Stimulated activated CD4-positive, alpha-beta T cell treated with anti-CD3 and anti-CD28 coated beads, TNF-alpha, amount 100 ng/mL, for 24 hours (primary cell): ENCODE measurements at places on chromosomes 3 and 15.

GRCh38 chr15:90201944-90202375 is 830 bp downstream of the SEMA4B start:
- no peak for DNase-seq

GRCh38 chr3:60919296-60919695 is 332.0 kb downstream of the FHIT start:
- DNase-seq, result no peak

GRCh38 chr3:169634618-169635236 is 28.8 kb downstream of the MECOM start:
- no peak for DNase-seq

DNA sequence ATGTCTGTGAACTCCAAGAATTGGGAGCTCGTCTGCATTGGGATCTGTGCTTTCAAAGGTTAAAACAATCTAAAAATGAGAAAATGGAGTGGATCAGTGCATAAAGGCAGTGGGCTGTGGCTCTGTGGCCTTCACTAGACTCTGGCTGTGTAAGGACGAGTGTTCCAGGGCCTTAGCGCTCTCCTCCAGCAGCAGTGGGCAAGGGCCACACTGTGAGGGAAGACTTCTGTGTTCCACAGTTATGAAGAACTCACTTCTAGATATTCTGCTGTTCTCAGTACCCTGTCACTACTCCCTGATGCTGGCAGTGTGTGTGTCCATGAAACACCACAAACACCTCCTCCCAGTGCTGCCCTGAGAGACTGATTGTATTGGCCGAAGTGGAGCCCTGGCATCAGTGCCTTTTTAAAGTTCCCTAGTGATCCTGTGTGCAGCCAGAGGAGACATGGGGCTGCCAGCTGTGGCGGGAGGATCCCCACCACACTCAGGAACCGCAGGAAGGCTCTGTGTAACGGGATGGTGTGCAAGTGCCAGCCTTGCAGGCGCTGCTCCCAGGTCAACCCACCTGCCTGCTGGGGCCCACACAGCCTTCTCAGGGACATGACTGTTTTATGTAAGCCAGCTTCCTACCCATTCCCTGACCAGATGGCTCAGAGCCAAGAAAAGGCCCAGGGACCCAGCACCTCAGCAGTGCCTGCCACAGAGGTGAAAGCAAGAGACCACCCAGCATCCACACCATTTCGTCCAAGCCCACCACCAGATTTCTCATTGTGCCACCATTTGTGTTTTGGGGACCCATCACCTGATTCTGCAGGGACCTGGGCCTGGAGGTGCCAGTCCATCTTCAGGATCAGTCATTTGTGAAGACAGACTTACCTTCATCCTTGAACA is 40.4 kb downstream of the ABTB1 start:
- no peak for DNase-seq

DNA sequence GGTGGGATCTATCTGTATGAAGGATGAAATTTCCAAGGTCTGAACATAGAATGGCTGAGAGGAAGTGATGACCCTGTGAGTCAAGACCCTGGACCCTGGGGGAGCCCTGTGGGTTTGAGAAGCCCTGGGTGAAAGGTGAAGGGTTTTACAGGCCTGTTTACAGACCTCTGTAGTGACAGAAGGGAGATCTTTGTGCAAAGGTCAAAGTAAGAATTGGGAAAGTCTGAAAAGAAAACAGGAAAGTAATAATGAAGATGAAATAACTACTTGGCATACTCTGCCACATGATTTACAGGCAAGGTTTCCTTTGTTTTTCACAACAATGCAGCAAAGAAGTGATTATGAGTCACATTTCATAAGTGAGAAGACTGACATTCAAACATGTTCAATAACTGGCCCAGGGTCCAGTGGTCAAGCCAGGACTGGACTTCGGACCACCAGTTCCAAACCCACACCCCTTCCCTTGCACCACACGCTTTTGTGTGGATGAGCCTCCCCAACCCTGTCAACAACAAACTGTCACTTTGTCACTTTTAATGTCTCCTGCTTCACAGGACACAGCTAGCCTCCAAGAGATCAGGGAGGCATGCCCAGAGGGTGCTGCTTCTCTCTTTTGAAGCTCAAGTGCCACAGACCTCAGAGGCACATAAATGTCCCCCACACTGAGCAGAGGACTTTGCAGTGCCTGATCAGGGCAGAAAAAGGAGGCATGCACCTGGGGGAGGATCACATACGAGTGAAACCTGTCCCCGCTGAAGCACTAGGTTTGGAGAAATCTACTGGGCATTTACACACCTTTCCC is 21.5 kb downstream of the CD86 start:
- no peak for DNase-seq

GRCh38 chr15:31384568-31384967 is 57.9 kb downstream of the KLF13 start:
- DNase-seq, result no peak

DNA sequence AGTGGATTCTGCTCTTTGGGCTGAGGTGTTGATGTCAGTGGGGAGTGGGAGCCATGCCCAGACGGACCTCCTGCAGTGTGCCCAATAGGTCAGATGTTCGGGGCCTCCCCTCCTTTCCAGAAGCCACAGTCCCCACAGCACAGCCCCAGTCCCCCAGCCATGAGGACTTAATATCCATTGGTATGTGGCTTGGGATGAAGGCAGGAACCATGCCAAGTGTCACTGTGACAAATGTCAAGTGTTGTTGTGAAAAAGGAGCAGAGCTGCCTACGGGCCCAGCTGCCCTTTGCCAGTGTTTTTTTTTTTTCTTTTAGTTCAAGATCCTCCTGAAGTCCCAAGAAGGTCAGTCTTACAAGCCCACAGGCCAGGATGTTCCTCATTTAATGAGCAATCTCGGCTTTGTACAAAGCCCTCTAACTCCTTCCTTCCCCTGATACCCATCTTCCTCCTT is 12.2 kb downstream of the SEMA3G start:
- no peak for DNase-seq

GRCh38 chr3:96101006-96101560 is 713.3 kb upstream of the EPHA6 start:
- DNase-seq, result no peak

DNA sequence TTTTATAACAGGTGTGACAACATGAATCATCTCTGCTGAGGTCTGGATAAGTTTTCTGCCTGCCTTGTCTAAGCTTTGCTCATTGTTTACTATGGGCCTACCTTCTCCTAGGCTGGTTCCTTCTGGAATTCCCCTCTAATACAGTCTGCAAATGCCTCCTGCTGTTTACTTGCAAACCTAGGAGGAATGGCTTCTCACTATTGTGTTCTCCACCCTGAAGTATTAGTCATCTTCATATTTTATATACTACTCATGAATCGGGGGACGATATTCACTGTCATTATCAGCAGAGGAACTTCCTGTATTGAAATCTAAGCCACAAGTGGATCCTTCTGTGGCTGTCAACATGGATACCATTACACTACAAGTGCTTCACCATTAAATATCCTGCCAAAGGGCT is 154.8 kb downstream of the PLCL2 start:
- DNase-seq, result no peak

GRCh38 chr15:85414495-85414894 is 34.1 kb downstream of the AKAP13 start:
- no peak for DNase-seq

- DNase-seq, result no peak
Observed at GRCh38 chr3:143147707-143148106, 28.1 kb downstream of the CHST2 start.

DNA sequence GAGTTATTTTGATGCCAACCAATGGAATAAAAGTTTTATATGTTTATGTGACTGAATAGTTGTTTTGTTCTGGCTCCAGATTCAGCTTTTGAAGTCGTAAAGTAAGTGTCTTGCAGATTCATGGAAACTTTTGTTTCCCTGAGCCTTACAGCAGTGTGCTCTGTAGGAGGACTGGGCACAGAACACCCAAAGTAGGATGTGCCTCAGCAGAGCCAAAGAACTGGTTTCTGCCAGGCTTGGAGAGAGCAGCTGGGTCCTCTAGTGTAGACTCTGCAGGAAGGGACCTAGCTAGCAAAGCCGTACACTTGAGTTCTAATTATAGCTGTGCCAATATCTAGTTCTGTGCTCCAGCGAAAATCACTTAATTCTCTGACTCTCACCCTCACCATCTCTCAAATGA is 261.2 kb upstream of the DNAJC19 start:
- DNase-seq, result no peak

DNA sequence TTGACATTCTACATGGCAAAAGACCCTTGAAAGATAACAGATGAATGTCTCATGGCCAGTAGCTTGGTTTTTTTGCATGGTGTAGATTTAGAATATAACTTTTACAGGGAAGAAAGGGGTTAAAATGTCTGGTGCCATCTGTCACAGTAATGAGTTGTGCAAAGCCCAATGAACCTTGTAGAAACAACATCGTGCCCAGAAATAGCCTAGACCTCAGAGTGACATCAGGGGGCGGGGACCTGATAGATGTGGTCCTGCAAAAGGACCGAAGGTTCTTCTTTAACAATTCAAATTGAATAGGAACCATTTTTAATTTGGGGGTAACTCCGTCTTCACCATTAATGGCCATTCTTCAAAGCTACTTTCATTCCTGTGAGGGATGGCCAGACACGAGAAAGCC is 254.1 kb upstream of the CTDSPL start:
- no peak for DNase-seq

GRCh38 chr15:91885714-91886270 is 32.3 kb downstream of the SLCO3A1 start:
- DNase-seq, result peak; percentile 9

DNA sequence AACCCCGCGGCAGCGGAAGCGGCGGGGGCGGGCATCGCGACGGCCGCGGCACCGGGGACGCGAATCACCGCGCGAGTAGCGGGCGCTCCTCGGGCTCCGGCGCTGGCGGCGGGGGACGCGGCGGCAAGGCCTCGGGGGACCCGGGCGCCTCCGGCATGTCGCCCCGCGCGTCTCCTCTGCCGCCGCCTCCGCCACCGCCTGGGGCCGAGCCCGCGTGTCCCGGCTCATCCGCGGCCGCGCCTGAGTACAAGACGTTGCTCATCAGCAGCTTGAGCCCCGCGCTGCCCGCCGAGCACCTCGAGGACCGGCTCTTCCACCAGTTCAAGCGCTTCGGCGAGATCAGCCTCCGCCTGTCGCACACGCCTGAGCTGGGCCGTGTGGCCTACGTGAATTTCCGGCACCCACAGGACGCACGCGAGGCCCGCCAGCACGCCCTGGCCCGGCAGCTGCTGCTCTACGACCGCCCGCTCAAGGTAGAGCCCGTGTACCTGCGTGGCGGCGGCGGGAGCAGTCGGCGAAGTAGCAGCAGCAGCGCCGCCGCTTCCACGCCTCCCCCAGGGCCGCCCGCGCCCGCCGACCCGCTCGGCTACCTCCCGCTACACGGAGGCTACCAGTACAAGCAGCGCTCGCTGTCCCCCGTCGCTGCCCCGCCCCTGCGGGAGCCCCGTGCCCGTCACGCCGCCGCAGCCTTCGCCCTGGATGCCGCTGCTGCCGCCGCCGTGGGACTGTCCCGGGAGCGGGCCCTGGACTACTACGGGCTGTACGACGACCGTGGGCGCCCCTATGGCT is 675 bp downstream of the RBM15B start:
- no peak for DNase-seq

- no peak for DNase-seq
Observed at GRCh38 chr3:81592101-81592500, 169.3 kb downstream of the GBE1 start.

DNA sequence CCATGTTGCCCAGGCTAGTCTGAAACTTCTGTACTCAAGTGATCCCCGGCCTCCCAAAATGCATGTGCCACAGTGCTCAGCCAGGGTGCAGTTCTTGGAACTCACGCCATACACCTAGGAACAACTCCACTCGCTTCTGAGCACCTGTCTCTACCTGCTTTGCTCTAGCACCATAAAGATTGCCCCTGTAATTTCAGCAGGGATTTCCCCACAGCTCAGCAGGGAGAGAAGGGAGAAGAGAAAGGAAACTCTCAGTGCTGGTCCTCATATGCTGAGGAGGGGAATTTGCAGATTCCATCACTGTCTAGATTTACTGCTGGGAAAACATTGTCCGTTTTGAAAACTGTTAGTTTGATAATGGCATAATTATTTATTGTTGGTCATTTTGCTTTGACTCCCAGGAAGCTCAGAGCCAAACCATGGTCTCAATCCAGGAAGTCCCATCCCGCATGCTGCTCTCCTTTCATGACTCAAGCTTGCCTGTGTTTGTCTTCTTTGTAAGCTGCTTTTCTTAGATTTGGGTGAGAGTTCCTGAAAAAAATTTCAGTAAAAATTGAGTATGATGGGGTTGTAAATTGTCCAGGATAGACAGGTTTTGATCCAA is 24.2 kb downstream of the TRIM71 start:
- DNase-seq, result no peak

DNA sequence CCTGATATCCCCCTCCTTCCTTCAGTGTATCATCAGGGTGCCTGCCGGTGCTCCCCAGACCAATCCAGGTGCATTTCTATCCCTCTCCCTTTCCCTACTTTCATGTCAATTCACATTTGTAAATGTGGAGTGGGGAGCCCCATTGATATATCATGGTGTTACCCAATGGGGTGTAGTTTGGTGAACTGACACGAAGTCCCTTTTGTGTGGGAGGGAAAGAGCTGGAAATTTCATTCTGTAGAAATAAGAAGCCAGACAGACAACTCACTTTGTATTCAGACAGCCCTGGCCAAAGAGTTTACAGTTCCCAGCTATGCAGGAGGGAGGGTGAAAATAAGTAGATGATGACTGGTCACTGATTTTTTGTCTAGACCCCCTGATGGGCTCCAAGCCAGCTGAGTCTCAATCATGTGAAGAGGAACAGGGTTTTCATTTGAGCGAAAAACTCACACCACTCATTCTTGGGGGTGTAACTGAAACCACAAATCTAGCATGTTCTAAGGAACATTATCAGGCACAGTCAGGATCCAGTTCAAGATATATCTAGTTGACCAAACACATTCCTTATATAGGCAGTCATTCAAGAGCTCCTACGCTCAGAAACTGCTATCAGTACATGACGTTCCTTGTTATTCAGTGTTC is 58.9 kb downstream of the LMCD1 start:
- DNase-seq, result no peak

DNA sequence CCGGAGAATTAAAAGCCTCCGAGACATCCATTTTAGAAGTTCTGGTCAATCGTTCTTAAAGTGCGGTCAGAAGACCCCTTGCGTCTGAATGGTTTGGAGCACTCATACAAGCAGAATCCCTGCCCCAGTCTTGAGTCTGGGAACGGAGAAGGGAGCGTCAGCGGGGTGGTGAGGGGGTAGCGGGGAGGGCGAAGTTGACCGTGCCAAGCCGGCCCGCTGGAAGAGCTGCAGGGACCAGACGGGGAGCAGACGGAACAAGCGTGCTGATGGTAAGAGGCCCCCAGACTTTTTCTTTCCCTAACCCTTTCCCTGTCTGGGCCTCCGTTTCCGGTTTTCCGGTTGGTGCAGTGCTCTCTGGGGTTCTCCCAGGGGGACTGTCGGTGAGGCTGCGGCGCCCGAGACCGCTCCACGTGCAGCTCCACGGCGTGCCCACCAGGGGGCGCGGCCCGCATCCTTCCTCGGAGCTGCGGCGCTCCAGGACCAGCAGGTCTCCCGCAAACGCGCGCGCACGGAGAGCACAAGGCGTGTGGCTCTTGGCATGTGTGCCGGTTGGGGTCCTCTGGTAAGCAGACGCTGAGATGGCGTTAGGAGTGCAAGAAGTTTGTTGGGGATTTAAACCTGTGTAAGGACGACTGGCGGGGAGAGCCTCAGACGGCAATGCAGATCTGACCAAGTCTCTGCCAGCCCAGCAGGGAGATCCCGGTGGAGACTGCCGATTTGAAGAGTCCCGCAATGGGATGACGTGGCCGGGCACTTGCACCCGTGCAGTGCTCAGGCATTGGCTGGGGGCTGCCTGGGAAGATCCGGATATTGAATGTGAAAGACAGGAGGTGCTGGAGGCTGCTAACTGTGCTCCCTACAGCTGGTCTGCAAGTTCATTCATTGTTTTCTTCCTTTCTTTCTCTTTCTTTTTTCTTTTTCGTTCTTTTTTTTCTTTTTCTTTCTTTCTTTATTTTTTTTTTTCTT is 19.2 kb upstream of the CORO2B start:
- DNase-seq, result peak; percentile 58

GRCh38 chr15:57143511-57144078 is 225.2 kb downstream of the TCF12 start:
- DNase-seq, result no peak
